ENCODE measurements at places on chromosomes 1 and 21. TPM values are rescaled to one million over a fixed set of nuclear protein-coding genes. Genes with fewer than 3 reads are reported as not detected.

Gene TSPEAR
- total RNA-seq = not detected

Gene AMIGO1
- total RNA-seq = 16.9 TPM

Gene NBPF6
- not detected for total RNA-seq

Gene ADAM30
- total RNA-seq = not detected

Gene NUP210L
- 0.03 TPM for total RNA-seq

Gene CAPN2
- total RNA-seq = 114 TPM

Gene MED8
- 14.8 TPM for total RNA-seq

Gene LRRC71
- total RNA-seq = not detected

Gene AKR7A3
- total RNA-seq = 1.4 TPM

Gene KCNJ6
- not detected for total RNA-seq

Gene IFT25
- 13.9 TPM for total RNA-seq

Gene KCNK1
- total RNA-seq = not detected

Gene ZNF687
- total RNA-seq = 38.9 TPM

Gene ASTN1
- not detected for total RNA-seq

Gene IGSF5
- not detected for total RNA-seq

Gene TEKT2
- 0.22 TPM for total RNA-seq

Gene PGM1
- 5.6 TPM for total RNA-seq

Gene FALEC
- total RNA-seq = not detected

Gene FCRL6
- total RNA-seq = 0.28 TPM

Gene ATP6V1G3
- not detected for total RNA-seq

Gene LRRN2
- total RNA-seq = not detected

Gene CAMSAP2
- 4.4 TPM for total RNA-seq

Gene IL12RB2
- 0.98 TPM for total RNA-seq

Gene FNDC5
- not detected for total RNA-seq

Gene LRRC8C
- total RNA-seq = 28.4 TPM

Gene CSF3R
- 4.1 TPM for total RNA-seq

Gene HSD3B2
- total RNA-seq = not detected

Gene GREM2
- total RNA-seq = 0.16 TPM

Gene NBL1
- 29.7 TPM for total RNA-seq

Gene NPPA
- not detected for total RNA-seq

Gene LDLRAD1
- not detected for total RNA-seq

Gene TLCD4
- total RNA-seq = not detected

Gene CSDE1
- 731 TPM for total RNA-seq

Gene OR2M3
- not detected for total RNA-seq

Gene NTMT2
- total RNA-seq = not detected

Gene FCGR2B
- total RNA-seq = not detected

Gene CCDC27
- not detected for total RNA-seq

Gene CNTN2
- not detected for total RNA-seq

Gene RAP1GAP
- total RNA-seq = 0.20 TPM

Gene CTSK
- total RNA-seq = 11.8 TPM

Gene DISP3
- 0.56 TPM for total RNA-seq

Gene RNU1-4
- total RNA-seq = 4,982 TPM

Gene C1orf87
- total RNA-seq = not detected

Gene DNM3
- total RNA-seq = 1.6 TPM

Gene PPIAL4G
- 0.11 TPM for total RNA-seq

Gene B3GALT5
- total RNA-seq = not detected

Measured in CD4-positive, alpha-beta T cell (primary cell).